ENCODE measurements at places on chromosomes 13 and 19.

DNA sequence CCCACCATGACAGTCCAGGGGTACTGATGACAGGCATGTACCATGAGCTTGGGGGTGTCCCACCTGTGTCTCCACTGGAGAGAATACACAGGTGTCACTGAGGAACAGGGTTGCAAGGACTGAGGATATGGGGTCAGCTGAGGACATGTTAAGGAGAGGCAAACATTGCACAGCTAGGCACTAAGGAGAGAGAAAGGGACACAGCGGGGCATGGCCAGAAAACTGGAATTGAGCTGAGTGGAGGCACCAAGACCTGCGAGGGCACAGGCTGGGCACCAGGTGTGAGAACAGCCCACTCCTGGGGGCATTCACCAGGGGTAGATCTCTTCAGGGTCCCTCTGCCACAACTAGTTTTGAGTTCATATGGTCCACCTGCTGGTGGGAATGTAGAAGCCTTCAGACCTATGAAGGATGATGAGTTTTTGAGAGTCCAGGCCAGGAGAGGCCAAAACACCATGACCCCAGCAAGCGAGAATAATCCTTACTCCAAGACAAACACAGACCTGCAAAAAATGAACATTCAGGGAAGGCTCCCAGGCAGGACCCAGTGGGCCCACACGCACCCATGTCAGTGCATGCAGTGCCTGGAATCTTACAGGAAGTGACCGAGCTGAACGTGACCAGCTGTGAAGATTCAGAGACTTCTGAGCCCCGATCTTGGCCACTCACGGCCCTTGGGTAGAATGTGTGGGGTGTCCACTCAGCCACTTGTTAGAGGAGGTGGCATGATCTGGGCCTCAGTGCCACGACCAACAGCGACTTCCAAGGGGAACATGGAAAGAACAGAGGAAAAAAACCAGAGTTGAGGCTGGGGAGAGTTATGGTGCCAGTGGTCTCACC lies 1.4 kb upstream of the ZNF584 start:
- DNase-seq, result no peak

GRCh38 chr13:51559946-51560735 lies 24.1 kb upstream of the WDFY2 start:
- DNase-seq, result no peak

- no peak for DNase-seq
Observed at GRCh38 chr19:12994701-12995595, at the start of gene NFIX. Gene NFIX, plus strand, starts transcription at chr19:12995475. Its CDS starts 363 bp downstream, at chr19:12995838.

GRCh38 chr13:28717170-28717569 lies 1.6 kb downstream of the SLC46A3 start:
- no peak for DNase-seq

DNA sequence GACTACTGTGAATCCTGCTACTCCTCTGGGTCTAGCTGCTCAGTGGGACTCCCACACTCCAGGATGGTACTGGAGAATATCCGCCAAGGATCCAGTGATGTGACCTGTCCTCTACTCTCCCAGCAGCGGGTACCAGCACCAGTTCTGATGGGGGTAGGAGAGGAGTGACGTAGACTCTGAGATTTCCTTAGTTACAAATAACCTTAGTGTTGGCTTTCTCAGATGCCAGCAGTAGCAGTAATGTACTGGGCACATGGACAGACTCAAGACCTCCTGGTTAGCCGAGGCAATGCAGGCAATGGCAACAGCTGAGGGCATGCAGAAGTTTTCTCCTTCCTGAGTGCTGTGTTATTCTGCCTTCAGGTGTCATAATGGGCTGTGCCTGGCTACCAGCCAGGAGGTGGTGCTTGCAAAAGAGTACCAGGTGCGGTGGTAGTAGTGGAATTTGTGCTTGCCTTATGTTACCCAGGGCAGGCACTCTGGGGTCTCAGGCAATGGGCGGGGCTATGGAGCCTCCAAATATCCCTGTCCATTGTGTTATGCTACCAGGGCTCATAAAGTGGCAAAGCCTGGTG lies 105.3 kb upstream of the KLF5 start:
- DNase-seq, result no peak

- no peak for DNase-seq
Observed at GRCh38 chr19:3555653-3556422, 1.5 kb downstream of the MFSD12 start.

GRCh38 chr13:111630406-111630805 lies 310.0 kb downstream of the TEX29 start:
- DNase-seq, result no peak

DNA sequence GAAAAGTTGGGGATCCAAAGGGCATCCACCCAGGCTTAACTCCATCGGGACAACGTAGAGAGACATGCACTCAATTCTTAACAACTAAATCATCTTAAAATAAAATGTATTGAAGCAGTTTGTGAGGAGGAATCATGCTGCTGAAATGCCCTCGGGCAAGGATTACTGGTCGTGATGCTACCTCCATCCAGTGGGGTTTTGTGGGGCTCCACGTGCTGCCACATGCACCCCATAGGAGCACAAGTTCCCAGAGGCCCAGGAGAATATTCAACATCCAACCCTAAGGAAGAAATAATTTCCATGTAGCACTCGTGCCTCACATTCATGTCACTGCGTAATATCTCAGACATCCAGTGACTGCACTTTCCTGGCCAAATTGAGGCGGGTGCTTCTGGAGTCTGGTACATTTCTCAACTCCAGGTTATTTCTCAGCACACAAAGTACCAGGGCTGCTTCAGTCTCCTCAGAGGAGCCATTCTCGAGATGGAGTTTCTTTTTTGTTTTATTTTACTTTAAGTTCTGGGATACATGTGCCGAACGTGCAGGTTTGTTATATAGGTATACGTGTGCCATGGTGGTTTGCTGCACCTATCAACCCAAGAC lies 429.8 kb downstream of the FOXO1 start:
- DNase-seq, result no peak

DNA sequence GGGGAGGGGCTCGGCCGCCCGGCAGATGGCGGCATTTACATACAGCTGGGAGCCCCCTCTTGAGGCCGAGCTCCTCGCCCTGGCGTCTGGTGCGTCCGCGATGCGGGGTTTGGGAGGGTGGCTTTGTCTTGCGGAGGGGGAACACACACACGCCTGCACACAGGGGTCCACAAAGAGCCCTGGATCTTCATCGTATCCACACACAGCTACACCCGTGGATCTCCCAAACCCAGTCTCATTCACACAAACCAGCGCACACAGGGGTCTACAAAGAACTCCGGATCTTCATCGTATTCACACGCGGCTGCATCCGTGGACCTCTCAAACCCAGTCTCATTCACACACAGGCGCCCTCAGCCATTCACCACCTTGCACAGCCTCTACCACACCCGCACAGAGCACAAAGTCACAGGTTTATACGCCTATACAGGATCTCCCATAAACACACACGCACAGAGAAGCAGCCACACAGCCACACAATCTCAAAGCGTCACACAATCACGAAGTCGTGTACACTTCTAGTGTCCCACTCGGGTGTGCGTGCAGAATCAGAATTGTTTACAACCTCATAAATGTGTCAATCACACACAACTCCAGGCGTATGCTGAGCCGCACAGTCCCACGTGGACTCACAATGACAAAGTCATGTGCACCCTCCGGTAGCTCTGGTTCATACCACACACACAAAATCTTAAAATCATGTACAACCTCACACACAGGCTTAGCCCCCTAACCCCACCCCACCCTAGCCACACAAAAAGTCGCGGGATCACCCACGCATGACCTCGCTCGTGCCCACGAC lies 550 bp upstream of the DLL3 start:
- peak; percentile 37 for DNase-seq

DNA sequence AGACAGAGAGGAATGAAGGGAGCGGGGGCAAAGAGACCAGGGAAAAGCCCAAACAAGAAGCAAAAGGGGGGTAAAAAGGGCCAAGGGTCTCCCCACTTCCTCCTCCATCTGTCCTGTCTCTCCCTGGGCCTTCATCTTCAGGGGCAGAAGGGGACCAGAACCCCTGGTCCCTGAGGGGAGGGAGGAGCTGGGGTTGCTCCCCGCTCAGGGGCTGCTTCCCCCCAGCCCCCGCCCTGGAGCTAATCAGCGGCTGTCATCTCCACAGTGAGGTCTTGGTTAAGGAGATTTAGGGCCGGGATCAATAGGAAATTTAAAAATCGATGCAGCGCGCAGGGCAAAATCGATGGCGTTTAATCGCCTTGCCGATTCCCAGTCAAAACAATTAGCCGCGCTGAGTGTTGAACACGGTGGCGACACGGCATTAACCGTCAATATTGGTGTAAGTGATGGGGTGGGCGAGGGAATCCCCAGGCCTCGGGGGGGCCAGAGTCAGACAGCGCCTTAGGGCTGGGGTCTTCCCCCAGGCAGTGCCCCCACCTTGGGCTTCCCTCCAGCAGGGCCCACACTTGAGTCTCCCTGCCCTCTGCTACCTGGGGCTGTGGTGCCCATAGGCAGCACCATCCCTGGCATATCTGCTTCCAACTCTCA lies 29.5 kb upstream of the POU2F2 start:
- no peak for DNase-seq

DNA sequence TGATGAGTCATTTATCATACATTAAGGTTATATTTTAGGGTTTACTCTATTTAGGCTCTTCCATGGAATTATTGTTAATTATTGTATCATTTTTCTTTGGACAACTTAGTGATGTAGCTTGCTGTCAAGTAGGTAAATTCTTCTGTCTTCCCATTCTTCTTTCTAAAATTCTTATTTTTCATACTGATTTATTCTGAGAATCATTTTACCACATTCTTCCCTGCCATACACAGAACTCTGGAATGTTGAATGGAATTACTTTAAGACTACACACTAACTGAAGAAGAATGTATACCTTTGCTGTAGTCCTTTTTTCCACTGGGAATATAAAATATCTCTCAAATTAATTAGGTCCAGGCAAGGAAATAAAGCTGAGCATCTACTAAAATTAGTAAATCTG lies 24.5 kb upstream of the SLC7A1 start:
- no peak for DNase-seq

GRCh38 chr13:78540058-78540457 lies 63.3 kb downstream of the POU4F1 start:
- DNase-seq, result no peak

GRCh38 chr13:99396446-99396845 lies 89.2 kb upstream of the GPR183 start:
- DNase-seq, result no peak

- DNase-seq, result no peak
Observed at GRCh38 chr13:49071341-49071937, 95.7 kb downstream of the FNDC3A start.

- no peak for DNase-seq
Observed at GRCh38 chr13:45335397-45336024, 5.5 kb downstream of the TPT1 start.

DNA sequence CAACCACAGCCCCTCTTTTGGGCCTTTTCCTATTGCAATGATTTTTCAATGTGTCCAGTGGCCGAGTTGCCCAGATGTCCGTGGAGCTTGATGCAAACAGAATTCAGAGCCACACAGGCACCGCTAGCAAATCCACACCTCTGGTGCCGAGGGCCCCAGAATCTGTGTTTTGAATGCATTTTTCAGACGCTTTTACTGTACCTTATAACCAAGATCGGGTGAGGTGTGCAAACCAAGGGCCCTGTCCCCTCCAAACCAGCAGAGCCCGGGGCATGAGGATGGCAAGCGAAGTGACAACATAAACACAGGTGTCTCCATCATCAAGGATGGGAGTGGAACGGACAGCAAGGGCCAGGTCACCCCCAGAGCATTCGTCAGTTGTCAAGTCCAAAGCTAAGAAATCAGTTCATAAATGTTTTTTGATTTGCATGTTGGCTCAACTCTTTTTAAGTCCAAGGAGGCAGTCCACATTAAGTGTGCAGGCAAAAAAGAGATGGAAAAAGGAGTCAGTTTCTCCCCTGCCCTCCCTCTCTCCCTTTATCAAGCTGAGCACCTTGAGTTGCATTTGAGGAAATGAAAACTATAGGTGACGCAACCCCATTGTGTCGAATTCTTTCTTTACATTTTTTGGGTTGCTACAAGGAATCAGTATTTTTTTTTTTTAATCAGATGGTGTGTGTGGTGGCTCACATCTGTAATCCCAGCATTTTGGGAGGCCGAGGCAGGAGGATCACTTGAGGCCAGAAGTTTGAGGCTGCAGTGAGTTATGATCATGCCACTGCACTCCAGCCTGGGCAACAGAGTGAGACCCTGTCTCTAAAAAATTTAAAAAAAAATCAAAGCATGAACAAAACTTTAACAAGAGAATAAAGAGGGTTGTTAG lies 2.9 kb downstream of the CCDC8 start:
- no peak for DNase-seq

DNA sequence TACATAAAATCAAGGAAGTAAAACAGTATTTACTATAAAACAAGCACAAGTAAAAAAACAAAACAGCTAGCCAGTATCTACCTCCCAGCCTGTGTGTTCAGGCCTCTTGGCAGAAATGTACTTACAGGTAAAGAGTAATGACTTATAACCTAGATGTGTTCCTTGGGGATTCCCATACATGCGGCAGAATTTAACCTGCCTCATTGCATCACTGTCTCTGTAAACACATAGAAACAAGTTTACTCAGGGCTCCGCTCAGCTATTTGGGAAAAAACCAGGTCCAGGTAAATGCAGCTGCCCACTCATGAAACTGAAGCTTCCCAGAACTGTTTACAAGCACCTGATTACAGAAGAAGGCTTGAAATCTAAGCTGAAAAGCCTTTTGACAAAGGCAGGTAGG lies 50.7 kb upstream of the SERP2 start:
- DNase-seq, result no peak

GRCh38 chr13:113146750-113147149 lies 11.7 kb upstream of the PROZ start:
- DNase-seq, result no peak

- no peak for DNase-seq
Observed at GRCh38 chr13:70034286-70034685, 73.3 kb upstream of the ATXN8OS start.

- DNase-seq, result peak; percentile 89
Observed at GRCh38 chr19:7533925-7534480, 1.5 kb upstream of the PNPLA6 start.

DNA sequence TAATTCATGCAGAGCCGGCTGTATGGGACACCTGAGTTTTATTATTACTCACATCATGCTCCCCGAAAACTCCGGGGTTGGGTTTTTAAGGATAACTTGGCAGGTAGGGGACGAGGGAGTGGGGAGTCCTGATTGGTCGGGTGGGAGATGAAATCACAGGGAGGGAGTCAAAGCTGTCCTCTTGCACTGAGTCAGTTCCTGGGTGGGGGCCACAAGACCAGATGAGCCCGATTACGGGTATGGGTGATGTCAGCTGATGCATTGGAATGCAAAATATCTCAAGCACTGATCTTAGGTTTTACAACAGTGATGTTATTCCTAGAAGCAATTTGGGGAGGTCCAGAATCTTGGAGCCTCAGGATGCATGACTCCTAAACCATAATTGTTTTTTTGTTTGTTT lies 18.6 kb upstream of the COG3 start:
- DNase-seq, result no peak

- DNase-seq, result peak; percentile 78
Observed at GRCh38 chr13:41652735-41653361, 195.5 kb downstream of the RGCC start.
